ENCODE measurements at places on chromosomes 4 and X. TPM values are rescaled to one million over a fixed set of nuclear protein-coding genes. Genes with fewer than 3 reads are reported as not detected.

DNA sequence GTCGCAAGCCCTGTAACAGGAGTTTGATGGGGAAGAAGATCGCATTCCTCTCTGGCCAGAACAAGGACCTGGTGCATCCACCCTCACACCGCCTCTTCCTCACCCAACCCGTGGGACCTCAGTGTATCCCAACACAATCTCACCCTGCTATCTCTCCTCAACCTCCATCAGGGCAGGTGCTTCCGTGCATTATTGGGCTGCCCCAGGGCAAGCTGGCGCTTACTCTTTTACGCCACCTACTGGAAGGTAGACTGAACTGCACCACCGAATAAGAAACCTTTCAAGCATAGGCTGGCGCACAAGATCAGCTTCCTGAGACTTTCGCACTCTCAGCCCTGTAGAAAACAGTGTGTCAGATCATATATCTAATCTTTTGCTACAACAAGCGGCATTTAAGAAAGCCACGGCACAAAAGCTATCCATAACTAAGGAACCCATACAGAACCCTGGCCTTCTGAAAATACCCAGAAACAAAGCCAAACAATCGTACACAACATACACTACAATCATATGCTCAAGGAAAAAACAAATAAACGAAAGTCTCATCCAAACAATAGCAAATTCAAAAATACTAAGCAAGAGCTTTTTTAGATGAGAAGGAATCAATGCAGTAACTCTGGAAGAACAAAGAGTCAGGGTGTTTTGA is 209.3 kb downstream of the UGT8 start:
- peak; percentile 51 for DNase-seq

DNA sequence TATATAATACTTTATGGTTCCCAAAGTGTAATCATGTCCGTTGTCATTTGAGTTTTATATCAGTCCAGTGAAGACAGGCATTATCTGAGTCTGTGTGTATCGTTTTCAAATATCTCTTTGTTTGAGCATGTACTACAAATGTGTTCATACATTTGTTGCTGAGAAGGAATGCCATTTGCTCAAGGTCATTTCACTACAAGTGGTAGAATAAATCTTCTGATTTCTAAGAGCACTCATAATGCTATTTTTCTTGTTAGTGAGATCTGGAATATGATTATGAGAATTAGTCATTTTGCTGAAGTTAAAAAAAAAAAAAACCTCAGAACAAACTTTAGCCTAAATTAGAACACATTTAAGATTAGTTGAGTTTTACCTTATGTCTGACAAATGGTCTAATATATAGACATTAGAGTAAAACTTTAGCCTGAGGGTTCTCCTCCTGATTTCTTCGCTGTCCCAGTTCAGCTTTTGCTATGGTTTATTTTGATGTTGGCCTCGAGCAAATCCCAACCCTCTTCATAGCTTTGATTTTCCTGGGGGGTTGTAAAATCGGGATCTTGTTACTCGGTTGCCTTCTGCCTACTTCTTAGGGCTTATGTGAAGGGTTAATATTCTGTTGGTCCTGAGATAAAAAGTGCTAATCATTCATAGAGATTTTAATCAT is 87.1 kb downstream of the TMEM131L start:
- no peak for DNase-seq

DNA sequence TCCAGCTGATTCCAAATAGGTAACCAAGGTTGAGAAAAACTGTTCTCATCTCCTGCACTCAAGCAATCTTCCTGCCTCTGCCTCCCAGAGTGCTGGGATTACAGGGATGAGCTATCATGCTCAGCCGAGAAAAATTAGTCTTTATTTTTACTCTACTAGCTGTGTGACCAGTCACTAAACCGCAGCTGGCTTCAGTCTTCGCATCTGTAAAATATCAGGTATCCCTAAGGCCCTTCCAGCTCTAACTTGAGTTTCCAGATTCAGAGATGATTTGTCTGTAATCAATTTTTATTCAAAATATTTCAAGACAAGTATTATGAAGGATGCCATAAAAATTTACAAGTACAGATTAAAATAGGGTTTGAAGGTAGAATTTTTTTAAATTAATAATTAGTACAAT is 3.5 kb downstream of the ADH6 start:
- DNase-seq, result no peak

DNA sequence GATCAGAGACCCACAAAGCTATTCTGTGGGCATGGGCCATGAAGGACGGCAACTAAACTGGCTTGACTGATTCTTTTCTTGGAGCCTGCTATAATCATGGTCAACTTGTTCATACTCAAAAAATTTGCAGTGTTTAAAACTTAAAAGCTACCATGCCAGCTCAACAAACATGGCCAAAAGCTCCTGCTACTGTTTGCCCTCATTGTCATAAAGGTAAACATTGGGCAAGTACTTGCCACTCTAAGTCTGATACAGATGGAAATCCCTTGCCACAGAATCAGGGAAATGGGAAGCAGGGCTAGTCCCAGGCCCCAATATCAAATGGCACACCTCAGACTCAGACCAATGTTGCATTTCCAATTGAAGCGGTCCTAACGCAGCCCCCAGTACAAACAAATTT is 20.4 kb downstream of the UGT2B11 start:
- no peak for DNase-seq

GRCh38 chrX:68743754-68744153 is 85.1 kb upstream of the EFNB1 start:
- no peak for DNase-seq

DNA sequence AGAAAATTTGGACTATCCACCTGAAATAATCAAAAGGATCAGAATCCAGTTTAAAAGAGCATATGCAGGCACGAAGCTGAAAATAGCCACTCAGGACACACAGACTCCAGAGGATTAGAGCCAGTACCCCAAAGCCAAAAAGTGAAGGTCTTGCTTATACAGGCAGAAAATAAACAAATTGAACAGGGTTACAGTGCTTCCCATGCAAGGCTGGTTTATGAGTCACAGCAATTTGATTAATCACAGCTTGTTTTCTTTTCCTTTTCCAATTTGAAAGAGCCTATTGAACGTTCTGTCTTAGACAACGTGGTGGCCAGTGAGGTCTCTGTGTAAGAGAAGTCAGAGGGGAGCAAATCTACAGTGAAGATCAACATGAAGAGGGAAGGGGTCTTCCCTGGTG is 10.2 kb downstream of the HGFAC start:
- DNase-seq, result no peak

GRCh38 chrX:153495362-153495751 is 577 bp downstream of the BGN start:
- DNase-seq, result no peak

DNA sequence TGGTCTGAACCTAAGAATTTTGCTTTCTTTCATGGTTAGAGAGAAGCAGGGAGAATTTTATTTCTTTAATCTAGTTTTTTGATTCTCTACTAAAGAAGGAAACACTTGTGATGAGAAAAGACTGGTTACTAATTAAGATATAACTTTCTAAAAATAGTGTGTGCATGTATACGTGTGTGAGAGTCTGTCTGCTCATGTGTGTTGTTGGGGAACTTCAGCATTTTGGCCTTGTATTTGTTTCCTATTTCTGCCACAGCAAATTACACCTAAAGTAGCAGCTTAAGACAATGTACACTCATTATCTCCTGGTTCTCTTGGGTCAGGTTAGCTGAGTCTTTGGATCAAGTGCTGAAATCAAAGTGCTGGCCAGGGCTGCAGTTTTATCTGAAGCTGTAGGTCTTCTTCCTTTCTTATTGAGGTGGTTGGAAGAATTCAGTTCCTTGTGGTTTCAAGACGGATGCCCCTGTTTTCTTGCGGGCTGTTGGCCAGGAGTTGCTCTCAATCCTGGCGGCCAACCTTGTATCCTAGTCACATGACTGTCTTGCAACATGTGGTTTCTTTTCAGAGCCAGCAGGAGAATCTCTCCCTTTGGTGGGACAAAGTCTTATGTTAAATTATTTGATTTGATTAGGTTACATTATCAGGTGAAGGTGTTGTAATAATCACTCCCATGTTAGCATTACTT is 188.4 kb upstream of the CLNK start:
- DNase-seq, result no peak

DNA sequence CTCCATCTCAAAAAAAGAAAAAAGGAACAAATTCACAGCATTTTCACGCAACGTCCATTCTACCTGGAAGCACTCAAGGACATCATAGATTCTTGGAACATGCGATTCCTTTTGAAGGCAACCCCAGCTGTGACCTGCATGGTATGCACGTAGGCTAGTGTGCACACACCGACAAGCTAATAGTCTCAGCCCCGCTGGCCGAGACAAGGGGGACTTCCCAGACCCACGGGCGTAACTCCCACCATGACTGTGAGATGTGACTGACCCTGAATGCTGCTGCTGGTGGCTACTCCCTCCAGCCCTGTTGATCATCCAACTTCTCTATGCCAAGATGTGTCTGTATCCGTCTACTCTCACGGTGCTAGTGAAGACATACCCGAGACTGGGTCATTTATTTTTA is 78.3 kb downstream of the CRLF2 start:
- DNase-seq, result no peak

DNA sequence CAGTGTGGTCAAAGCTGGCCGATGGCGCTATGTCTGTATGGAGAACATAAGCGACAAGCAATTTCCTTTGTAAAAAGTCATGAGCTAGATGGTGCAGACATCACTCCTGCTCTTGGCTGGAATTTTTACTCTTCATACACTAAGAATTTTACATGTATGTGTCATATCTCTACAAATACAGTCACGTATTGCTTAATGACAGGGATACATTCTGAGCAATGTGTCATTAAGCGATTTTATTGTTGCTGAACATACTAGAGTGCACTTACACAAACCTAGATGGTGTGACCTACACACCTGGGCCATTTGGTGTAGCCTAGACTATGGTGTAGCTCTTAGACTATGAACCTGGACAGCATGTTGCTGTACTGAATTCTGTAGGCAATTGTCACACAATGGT is 185.4 kb downstream of the SOWAHB start:
- no peak for DNase-seq

- DNase-seq, result no peak
These were observed 670.3 kb downstream of the IL1RAPL1 start for GRCh38 chrX:29257521-29257920.

GRCh38 chr4:76673362-76673761 is 224.6 kb downstream of the SOWAHB start:
- no peak for DNase-seq

- DNase-seq, result no peak
These were observed at the start of gene HEPH for GRCh38 chrX:66163849-66164411. Gene HEPH, plus strand, starts transcription at chrX:66164247. Its CDS starts 6,324 bp downstream, at chrX:66170571.

DNA sequence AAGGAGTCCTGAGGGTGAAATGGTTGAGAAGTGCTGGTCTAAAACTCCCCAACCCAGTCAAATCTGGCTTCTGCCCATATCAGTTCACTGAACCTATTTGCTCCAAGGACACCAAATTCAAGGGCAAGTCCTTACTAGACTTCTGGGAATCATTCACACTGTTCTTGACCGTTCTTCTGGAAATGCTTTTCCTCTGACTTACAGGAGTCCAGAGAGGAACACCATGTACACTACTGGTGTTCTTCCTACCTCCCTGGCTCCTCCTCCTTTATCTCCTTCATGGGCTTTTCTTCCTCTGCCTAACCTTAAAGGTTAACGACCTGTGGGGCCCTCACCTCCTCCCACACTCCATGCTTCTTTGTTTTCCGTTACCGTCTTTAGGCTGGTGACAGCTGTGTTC is 281.3 kb downstream of the FRMPD4 start:
- DNase-seq, result no peak

PHOX2B gene
- not detected for total RNA-seq

CCNB3 gene
- total RNA-seq, result 0.25 TPM

SHROOM2 gene
- not detected for total RNA-seq

FGFBP1 gene
- not detected for total RNA-seq

STBD1 gene
- total RNA-seq, result 0.09 TPM

ADAM29 gene
- not detected for total RNA-seq

ESX1 gene
- total RNA-seq, result not detected

FDCSP gene
- total RNA-seq, result not detected

Data from activated CD4-positive, alpha-beta T cell treated with anti-CD3 and anti-CD28 coated beads for 36 hours (primary cell).